MV-4-11 (cell line): ENCODE measurements at places on chromosomes 12 and 14.
A peak's percentile ranks its signal among the peaks of the same experiment; 100 is the strongest.

DNA sequence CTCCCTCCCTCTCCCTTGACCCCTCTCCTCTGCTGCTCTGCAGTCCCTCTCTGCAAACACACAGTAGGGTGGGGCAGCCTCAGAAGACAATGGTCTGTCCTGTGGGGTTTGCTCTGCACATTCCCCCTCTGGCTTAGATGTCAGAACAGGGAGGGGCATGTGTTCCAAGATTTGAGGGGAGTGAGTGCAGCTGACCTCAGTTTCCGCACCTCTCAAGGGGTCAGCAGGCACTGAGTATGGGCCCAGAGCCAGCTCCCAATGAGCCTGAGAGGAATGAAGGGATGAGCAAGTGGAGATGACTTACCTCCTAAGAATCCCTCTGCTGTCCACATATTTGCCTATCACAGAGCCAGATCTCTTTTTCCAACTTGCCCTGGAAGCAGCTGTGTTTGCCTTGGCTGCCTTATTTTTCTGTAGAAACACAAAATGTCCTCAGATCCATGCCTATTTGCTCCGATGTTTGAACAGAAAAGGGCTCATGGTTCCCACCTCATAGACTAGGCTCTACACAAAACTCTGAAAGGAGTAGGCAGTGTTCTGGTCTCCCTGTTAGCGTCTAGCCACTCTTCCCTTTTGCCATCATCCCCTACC is 111.4 kb downstream of the CRACR2A start:
- no peak for DNase-seq

- DNase-seq = no peak
Observed at GRCh38 chr14:59213368-59214315, 25.2 kb downstream of the DAAM1 start.

DNA sequence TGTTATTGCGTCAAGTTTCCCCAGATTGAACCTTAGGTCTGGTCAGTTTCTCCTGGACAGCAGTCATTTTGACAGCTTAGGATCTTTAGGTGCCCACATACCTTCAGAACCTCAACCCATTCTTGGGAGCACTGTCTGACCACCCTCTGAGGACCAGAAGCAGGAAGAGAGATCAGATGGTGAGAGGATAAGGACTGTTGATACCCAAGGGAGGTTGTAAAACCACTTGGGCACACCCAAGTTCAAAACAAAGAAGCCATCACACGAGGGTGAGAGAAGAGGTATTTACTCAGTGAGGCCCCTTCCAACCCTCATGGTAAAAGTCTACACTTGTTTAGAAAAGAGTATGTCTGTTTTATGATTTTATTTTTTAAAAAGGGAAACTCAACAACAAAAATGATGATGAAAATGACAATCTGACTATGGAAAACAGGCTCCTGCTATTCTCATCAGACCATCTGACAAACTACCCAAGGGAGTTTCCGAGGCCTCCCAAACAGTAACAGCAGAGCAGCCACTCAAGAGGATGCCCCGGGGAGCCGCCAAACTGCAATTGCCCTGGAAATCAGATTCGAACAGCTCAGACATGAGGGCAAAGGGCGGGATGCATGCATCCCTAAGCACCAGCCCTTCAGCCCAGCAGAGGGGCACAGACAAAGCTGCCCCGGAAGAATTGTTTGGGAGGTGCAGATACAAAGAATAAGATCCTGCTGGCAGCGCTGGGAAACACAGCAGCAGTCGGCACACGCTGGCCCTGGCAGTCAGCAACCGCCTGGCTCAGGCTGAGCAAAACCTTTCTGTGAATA is 162.6 kb upstream of the PLEKHG7 start:
- no peak for DNase-seq

DNA sequence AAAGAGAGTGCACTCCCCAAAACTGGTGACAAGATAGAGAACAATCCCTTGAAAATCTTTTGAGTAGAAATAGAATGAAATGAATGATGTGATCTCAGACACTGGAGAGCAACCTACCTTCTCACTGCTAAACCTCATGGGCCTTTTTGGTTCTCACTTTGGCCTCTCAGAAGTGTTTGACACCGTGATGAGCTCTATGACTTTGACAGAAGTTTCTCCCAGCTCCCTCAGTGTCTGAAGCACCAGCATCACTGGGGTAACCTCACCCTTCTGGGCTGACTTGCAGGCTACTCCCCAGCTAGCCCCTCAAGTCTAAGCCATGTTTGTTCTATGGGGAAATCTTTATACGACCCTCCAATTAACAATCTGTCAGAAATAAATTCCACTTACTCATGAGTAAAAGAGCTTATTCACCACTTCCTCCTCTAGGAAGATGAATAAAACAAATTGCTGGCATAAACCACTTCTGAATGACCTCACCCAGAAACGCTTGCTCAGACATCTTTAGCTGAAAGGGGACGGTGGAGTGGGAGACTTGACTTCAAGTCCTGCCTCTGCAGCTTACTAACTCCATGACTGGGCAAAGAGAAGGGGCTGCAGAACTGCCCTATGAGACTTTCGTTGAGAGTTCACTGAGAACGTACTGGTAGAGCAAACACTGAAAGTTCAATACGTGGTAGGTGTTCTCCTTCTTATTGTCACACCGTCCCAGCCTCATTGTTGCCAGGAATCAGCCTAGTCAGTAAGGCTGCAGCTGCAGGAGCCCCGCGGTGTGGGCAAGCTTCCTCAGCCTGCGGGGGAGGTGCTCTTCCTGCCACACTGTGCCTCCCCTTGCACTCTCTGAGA is 46.5 kb downstream of the ST8SIA1 start:
- peak; percentile 20 for DNase-seq

DNA sequence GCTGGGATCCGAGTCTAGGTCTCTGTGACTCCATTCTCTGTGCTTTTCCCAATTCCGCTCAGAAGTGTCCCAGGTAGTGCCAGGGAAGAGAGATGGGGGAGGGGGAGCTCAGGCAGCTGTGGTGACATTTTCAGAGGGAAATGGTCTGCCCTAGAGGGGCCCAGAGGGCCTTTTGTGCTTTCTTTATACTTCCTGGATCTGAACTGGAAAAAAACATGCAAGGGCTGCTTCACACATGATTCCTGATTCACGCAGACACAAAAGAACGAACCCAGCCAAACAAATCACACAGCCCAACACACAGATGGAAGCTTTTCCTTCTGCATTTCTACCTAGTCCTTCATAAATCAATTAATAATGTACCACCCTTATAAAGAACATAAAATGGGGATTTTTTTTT is 26.5 kb downstream of the GPR68 start:
- no peak for DNase-seq
